ENCODE measurements at places on chromosomes 12 and 14.

- DNase-seq = no peak
Observed at GRCh38 chr14:91396959-91397815, 20.4 kb downstream of the CCDC88C start.

DNA sequence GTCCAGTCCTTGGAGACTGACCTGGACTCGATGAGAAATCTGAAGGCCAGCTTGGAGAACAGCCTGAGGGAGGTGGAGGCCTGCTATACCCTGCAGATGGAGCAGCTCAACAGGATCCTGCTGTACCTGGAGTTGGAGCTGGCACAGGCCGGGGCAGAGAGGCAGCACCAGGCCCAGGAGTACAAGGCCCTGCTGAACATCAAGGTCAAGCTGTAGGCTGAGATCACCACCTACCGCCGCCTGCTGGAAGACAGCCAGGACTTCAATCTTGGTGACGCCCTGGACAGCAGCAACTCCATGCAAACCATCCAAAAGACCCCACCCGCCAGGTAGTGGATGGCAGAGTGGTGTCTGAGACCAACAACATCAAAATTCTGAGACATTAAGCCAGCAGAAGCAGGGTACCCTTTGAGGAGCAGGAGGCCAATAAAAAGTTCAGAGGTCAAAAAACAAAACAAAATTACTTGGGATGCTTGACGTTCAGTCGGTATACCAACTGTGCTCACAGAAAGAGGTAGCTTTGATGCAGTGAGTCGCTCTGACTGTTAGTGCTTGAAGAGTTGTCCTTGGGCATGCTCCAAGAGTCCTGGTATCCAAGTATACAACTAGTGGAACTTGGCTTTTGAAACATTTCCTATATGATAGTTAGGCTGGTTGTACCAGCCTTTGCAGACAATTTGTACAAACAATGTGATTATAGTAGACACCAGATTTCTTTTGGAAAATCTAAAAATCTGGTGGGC lies 4.8 kb downstream of the MED6 start:
- no peak for DNase-seq

DNA sequence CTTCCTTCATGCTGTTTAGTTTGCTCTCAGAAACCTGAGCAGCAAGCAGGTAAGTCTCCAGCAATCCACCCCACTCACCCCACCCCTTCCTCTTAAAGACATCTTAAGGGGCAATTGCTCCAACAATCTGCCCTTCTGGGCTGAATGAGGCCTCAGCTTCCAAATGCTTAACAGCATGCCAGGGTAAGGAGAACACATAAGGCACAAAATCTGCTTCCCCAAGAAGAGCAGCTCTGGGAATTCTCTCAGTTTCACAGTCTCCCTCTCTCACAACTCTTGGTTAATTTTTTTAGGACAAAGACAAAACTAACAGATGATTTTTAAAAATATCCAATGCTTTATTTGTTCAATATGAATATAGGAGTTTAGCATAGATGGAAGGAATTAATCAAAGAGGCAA lies 288.9 kb upstream of the CCDC196 start:
- no peak for DNase-seq

DNA sequence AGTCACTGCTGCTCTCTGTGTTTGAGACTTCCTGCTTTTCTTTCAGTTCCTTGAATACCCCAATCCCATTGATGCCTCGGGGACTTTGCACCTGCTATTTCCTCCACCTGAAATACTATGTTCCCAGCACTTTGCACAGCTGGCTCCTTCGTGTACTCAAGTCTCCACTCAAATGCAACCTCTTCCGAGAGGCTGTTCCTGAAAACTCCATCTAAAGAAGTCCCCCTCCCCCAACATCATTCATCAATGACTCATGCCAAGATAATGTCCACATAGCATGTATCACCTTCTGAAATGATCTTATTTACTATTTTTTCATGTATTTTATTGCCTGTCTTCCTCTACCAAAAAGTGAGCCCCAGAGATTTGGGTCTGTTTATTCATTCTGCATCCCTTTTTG lies 48.6 kb downstream of the HSPB8 start:
- DNase-seq = no peak

DNA sequence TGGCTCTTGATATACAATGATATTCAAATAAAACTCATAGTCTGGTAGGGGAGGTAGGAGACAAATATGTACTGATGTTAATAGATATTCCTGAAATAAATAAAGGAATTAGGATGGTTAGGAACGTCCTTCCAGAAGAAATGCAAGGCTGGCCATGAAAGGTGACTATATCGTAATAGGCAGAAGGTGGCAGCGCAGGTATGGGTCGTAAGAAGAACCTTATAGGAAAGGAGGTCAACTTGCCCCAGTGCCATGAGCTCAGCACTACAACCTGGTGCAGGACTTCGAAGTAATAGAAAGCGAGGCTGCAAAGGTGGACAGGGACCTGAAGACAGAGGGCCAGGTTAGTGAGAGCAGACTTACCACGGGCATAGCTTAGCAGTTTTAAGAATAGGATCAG lies 55.3 kb upstream of the FGD4 start:
- DNase-seq = no peak

DNA sequence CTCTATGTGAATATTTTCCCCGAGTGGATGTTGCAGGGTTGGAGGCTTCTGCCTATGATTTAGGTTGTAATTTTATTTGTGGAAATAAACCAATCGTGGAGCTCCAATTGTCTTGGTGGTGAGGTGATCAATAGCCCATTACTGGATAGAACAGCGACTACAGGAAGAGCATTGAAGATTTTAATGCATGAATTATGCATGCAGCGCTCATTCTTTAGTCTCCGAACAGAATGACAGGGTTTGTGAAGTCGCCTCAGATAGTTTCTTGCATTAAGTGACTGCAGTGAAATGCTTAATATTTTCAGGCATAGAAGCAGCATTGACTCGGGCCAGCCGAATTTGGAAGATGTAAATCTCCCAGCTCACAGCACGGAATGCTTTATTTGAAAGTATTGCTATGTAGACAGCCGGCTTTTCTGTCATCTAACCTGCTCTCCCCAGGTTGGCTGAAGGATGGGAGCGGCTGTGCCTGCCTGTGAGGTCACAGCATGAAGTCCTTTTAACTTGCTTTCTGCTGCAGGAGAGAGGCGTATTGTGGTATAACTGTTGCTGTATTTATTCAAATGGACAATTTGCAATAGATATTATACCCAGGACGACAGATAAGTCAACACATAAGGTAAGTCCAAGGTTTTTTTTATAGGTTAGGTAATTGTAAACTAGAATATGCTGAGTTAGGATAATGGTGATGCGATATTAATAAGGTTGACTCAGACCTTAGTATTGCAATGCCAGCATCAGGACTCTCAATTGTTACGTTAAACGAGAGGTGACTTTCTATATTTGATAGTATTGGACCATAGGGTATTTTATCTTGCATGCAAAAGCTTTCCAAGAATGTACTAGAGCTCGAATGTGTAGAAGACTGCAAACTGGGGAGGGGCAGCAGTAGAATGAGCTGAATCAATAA lies 135.7 kb downstream of the CNTN1 start:
- DNase-seq = no peak

DNA sequence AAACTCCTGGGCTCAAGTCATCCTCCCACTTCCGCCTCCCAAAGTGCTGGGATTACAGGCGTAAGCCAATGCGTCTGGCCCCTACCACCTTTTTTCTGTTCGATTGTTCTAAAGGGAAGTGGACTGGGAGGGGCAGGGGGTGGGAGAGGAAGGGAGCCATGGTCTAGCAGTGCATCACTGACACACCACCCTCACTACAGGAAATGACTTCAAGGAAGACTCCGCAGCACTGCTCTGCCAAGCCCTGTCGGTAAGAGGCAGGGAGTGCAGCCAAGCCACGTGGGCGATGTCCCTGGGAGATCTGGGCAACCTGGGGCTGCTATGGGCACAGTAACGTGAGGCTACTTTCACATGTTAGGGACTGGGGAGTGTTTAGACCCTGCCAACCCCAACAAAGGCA lies 18.0 kb downstream of the LRRC74A start:
- DNase-seq = peak; percentile 90

DNA sequence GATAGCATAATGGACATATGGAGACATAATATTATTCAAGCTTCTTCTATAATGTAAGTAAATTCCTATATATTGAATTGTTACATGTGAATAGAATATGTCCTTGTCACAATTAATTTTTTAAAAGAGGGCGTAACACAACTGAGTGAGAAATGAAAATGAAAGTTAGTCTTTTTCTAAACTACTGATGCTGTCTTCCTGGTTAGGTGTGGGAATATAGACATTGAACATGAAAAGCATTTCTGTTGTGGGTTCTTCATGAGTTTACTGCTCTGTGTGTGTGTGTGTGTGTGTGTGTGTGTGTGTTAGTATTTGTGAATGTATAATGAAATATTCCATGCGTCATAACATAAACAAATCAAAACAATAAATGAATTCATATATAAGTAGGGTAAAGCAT lies 40.5 kb upstream of the RTL1 start:
- no peak for DNase-seq

DNA sequence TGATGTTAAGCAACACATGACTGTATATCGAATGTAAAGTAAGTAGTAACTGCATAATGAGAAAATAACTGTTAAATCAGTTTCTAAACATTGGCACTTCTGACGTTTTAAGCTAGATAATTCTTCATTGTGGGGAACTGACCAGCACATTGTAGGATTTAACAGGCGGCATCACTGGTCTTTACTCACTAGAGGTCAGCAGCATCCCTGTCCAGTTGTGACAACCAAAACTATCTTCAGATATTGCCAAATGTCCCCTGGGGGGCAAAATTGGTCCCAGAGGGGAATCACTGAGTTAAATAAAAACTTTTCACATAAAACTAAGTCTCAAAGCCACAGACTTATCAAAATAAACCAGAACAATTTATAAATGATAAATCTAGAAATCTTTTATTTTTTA lies 65.3 kb downstream of the BLTP3B start:
- DNase-seq = no peak

- DNase-seq = no peak
Observed at GRCh38 chr12:50689437-50689836, 74.5 kb upstream of the ATF1 start.

- DNase-seq = no peak
Observed at GRCh38 chr14:96512602-96513397, 10.6 kb downstream of the PAPOLA start.

- DNase-seq = peak; percentile 93
Observed at GRCh38 chr12:29782285-29782870, 1.4 kb downstream of the TMTC1 start.

DNA sequence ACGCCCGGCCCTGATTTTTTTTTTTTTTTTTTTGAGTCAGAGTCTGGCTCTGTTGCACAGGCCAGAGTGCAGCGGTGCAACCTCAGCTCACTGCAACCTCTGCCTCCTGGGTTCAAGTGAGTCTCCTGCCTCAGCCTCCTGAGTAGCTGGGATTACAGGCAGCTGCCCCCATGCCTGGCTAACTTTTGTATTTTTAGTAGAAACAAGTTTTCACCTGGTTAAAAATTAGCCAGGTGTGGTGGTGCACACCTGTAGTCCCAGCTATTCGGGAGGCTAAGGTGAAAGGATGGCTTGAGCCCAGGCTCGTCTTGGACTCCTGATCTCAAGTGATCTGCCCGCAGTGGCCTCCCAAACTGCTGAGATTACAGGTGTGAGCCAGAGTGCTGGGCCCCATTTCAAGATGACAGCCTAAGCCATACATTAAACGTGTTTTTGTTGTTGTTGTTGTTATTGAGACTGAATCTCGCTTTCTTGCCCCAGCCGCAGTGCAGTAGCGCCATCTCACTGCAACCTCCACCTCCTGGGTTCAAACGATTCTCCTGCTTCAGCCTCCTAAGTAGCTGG lies 42.7 kb upstream of the EAPP start:
- DNase-seq = no peak

- peak; percentile 73 for DNase-seq
Observed at GRCh38 chr12:113240395-113240794, 19.1 kb downstream of the TPCN1 start.

DNA sequence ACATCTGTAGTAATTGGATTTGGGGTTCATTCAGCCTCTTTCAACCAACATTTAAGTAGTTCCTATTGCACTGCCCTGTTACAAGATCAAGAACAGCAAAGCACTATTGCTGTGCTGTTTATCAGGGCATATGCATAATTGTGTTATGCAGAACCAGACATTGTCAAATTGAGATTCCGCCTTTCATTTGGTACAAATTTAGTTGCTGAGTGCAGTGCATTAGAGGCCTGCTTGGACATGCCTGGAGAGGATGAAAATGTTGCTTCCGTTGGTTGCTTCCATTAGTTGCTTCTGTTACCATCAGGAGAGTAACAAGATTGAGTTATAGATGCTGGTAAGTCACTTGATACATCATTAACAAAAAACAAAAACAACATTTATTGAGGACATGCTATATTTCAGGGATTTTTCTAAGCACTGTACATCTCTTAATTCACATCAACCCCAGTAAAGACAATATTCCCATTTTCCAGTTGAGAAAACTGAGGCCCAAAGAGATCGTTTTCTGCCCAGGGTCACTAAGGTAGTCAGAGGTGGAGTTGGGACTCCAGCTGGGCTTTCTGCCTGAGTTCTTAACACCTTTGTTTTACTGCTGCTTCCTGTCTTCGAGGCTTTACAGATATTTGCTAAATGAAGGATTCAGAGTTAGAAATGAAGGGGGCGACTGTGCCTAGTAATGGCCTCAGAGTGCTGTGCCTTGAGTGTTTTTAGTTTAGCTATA lies 79.3 kb downstream of the PPP2R5C start:
- no peak for DNase-seq

DNA sequence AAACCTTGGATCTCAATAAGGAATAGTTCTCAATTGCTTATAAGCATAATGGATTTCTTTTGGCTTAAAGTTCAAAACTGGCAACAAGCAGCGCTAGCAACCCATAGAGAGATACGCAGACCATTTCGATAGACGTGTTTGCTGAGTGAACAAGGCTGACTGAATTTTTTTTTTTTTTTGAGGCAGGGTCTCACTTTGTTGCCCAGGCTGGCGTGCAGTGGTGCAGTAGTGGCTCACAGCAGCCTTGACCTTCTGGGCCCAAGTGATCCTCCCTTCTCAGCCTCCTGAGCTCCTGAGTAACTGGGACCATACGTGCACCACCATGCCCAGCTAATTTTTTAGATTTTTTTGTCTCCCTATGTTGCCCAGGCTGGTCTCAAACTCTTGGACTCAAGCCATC lies 1.4 kb upstream of the AKAP5 start:
- no peak for DNase-seq

- no peak for DNase-seq
Observed at GRCh38 chr12:40618636-40619035, 73.6 kb upstream of the CNTN1 start.

DNA sequence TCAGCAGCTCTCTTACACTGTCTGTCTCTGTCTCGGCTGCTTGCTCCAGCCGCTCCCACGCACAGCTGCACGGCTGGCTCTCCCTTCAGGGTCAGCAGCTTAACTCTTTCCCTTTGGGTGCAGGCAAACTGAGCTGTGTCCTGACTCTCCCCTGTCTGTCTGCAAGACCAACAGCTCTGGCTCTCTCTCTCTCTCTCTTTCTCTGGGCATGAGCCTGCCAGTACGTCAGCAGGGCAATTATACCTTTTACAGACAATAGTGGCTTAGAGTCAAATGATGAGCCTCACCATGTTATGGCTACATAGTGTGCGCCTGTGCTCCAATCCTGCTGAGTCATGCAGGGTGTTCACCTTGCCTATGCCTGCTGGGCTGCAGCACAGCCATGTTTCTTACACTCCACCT lies 120.5 kb upstream of the DDHD1 start:
- no peak for DNase-seq

All from inflammatory macrophage treated with lipopolysaccharide for 4 hours (primary cell).